Cardiac muscle cell (in vitro differentiated cells and primary cell): ENCODE measurements at places on chromosomes 6 and 20. TPM values are rescaled to one million over a fixed set of nuclear protein-coding genes. Genes with fewer than 3 reads are reported as not detected.

GRCh38 chr20:58144096-58144495 is 84.4 kb downstream of the ANKRD60 start:
- no peak for DNase-seq
- no peak overlapping the region for H3K4me3 ChIP-seq
- H3K36me3 ChIP-seq, result no peaks in the 10 kb centered on the region
- H3K27me3 ChIP-seq, result peaks cover 11% of the 10 kb centered on the region
- H3K4me1 ChIP-seq, result no peaks in the 10 kb centered on the region

DNA sequence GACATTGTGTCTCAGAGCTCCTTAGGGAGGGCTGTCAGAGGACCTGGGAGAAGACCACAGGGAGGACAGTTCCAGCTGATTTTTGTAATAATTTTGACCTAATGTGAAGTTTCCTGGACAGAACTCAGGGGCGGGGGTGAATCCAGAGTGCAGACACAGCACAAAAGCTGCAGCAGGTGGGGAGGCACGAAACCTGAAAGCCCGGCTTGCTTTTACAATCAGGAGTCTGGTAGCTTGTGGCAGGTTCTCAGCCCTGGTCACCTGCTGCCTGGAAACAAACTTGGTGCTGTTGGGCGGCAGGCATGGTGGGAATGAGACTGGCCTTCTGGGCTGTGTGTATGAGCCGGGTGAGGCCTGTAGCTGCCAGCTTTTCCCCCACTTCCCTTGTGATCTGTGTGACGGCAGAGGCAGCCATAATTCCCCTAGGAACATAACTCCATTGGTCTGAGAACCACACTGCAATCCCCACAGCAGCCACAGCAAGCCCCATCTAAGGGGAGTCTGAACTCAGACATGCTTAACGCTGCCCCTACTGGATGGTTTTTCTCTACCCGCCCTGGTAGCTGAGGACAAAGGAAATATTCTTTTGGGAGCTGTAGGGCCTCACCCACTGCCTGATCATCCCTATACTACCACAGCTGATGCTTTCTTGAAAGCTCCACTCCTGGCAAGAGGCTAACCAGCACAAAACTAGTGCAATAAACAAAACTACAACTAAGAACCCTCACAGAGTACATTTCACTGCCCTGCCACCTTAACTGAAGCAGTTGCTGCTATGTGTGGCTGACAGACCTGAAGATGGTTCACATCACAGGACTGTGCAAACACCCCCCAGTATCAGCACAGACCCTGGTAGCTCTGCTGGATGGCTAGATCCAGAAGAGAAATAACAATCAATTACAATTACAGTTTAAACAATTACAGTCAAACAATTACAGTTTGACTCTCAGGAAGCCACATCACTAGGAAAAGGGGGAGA is 1055.1 kb upstream of the GJE1 start:
- H3K27ac ChIP-seq, result no peak overlapping the region
- DNase-seq, result peak; percentile 35
- no peaks in the 10 kb centered on the region for H3K36me3 ChIP-seq
- H3K27me3 ChIP-seq, result no peaks in the 10 kb centered on the region
- H3K4me3 ChIP-seq, result no peak overlapping the region

The SEMG1 gene
- not detected in 2 replicates for total RNA-seq

GRCh38 chr6:4472222-4472621 is 304.0 kb upstream of the CDYL start:
- DNase-seq, result no peak
- H3K4me1 ChIP-seq, result peaks cover 22% of the 10 kb centered on the region

DNA sequence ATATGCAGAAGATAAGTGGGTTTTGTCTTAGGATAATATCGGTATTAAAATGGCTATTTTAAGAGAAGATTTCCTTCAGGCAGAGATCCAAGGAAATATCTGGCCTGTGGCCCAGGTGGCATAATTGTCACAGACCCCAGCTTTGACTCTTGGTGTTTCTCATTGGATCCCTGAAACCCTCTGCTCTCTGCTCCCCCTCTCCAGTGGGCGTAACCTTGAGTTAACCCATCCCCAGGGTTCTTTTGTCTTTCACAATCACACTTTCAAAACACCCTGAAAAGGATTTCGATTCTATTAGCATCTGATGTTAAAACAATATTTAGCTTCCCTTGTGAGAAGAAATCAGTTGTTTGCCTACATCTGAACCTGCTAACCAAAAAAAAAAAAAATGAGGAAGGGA is 7.2 kb downstream of the SSTR4 start:
- no peak for DNase-seq
- H3K4me1 ChIP-seq, result no peaks in the 10 kb centered on the region
- no peak overlapping the region for H3K4me3 ChIP-seq
- H3K27me3 ChIP-seq, result peaks cover 81% of the 10 kb centered on the region
- H3K27ac ChIP-seq, result no peak overlapping the region

DNA sequence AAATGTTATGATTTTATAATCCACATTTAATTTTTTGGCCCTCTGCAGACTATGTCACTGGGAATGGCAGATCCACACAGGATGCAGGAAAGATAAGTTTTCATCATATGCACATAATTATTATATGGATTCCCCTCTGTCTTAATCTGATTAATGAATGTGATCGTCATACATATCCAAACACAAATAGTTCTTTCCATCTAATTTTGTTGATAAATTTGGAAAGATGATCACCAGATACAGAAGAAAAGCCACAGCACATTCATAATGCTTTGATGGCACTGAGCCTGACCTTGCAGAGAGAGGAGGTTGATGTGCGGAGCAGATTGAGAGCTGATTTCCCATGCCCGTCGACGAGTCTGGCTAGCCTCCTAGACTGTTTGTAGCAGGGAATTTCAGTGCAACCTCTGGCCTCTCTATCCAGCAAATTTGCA is 471.5 kb downstream of the EPM2A start:
- H3K4me3 ChIP-seq, result no peak overlapping the region
- no peaks in the 10 kb centered on the region for H3K36me3 ChIP-seq
- H3K27me3 ChIP-seq, result no peaks in the 10 kb centered on the region
- peaks cover 10% of the 10 kb centered on the region for H3K4me1 ChIP-seq

The BPI gene
- not detected in 2 replicates for total RNA-seq

DNA sequence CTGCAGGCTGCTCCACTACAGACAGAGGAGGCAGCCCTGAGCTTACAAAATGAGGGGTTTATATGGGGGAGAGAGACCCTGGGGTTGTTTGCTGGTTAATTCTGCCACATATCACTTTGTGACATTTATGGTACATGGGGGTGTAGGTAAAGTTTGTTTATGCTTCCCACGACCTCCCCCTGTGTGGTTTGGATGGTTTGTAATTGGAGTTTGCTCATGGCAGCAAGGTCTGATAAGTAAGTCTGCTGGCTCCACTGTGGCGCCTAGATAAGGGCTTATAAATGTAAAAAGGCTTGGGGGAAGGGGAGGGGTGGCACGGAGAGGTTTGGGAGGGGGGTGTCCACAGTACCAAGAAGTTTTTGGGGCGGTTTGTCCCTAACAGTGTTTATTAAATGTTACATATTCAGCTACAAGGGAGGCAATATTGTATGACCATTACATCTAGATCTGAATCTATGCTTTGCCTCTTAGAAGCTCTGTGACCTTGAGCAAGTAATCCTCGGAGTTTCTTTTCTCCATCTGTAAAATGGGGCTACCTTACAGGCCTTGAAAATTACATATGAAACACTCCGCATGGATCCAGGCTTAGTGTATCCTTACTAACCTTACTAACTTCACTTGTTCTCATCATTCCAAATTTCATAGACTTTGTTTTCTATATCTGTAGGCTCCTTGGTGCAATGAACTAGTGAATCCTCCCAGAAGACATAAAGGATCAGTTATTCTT is 204.8 kb upstream of the NOX3 start:
- no peak overlapping the region for H3K27ac ChIP-seq
- H3K4me1 ChIP-seq, result peaks cover 10% of the 10 kb centered on the region
- H3K27me3 ChIP-seq, result no peaks in the 10 kb centered on the region
- DNase-seq, result no peak
- H3K4me3 ChIP-seq, result no peak overlapping the region

- H3K4me3 ChIP-seq, result no peak overlapping the region
- H3K36me3 ChIP-seq, result no peaks in the 10 kb centered on the region
- no peaks in the 10 kb centered on the region for H3K27me3 ChIP-seq
- no peak for DNase-seq
Observed at GRCh38 chr20:7248281-7249201, 481.1 kb downstream of the BMP2 start.

The CGAS gene
- total RNA-seq, result 0.07 TPM in 1 of 2 replicates, not detected in the other

DNA sequence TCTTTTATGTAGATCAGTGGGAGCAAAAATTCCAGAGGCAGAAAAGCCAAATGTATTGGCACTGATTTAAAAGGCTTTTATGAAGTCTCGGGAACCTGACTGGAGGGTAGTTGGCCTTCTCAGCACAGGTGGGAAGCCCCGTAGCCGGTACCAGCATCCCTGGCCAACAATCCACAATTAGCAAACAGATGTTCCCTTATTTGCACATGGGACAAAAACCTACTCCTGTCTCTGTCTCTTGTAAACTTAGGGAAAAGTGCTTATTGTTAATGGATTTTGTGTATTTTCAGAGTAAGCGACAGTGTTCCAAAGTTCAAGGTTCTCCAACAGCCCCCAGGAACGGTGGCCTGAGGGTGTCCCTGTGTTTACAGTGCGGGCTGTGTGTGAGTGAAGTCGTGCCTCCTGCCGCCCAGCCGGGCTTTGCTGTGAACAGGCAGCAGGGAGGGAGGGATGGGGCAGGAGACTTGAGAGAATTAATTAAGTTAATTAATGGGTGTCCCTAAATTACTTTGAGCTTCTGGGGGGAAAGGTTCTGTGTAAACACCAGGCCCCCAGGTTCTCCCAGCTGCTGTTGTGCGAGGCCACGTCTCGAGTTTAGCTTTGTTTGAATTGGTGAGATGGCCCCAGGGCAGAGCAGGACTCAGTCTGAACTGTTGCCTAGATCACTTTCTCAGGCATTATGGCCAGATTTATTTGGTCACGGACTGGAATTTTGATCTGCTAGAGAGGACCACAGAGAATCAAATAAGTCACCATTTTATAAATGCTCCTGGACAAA is 3.9 kb downstream of the SYNJ2 start:
- no peak overlapping the region for H3K27ac ChIP-seq
- no peaks in the 10 kb centered on the region for H3K36me3 ChIP-seq
- H3K27me3 ChIP-seq, result no peaks in the 10 kb centered on the region
- no peaks in the 10 kb centered on the region for H3K4me1 ChIP-seq
- H3K4me3 ChIP-seq, result no peak overlapping the region
- DNase-seq, result no peak

DNA sequence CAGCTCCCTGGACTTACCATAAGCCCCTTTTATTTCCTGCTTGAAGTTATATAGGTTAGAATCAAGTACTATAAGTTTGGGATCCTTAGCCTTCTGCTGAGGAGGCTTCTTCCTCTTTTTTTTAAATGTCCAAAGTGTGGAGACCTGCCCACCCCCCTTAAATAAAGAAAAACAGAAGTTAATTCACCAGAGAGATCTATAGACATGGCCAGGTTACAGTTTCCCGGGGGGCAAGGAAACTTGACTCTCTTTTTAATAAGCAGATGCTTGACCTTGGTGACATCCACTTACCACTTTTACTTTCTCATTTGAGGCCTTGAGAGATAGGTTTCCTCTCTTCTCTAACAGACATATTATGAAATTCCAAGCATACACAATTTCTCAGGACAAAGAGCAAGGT is 88.3 kb downstream of the BMP2 start:
- no peak for DNase-seq
- H3K4me1 ChIP-seq, result peaks cover 7% of the 10 kb centered on the region
- H3K27me3 ChIP-seq, result no peaks in the 10 kb centered on the region
- H3K4me3 ChIP-seq, result no peak overlapping the region
- H3K36me3 ChIP-seq, result no peaks in the 10 kb centered on the region
- no peak overlapping the region for H3K27ac ChIP-seq

DNA sequence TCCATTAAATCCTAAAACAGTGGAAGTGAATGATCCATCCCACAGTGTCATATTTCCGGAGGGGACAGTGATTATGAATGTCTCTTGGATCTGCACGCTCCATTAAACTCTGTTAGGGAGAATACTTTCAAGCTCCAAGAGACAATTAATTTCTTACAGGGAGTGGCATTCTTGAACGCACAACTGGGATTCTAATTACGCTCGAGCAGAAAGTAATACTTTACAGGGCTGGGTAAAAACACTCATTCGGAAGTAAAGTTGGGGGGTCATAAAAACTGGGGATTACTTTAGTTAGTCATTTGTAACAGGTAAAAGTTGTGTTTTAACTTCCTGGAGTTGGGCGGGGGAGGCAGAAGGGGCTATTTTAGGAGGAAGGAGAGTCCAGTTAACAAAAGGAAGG is 151.8 kb downstream of the ZFP64 start:
- H3K4me3 ChIP-seq, result no peak overlapping the region
- DNase-seq, result no peak
- no peaks in the 10 kb centered on the region for H3K4me1 ChIP-seq
- H3K27me3 ChIP-seq, result no peaks in the 10 kb centered on the region
- no peaks in the 10 kb centered on the region for H3K36me3 ChIP-seq

DNA sequence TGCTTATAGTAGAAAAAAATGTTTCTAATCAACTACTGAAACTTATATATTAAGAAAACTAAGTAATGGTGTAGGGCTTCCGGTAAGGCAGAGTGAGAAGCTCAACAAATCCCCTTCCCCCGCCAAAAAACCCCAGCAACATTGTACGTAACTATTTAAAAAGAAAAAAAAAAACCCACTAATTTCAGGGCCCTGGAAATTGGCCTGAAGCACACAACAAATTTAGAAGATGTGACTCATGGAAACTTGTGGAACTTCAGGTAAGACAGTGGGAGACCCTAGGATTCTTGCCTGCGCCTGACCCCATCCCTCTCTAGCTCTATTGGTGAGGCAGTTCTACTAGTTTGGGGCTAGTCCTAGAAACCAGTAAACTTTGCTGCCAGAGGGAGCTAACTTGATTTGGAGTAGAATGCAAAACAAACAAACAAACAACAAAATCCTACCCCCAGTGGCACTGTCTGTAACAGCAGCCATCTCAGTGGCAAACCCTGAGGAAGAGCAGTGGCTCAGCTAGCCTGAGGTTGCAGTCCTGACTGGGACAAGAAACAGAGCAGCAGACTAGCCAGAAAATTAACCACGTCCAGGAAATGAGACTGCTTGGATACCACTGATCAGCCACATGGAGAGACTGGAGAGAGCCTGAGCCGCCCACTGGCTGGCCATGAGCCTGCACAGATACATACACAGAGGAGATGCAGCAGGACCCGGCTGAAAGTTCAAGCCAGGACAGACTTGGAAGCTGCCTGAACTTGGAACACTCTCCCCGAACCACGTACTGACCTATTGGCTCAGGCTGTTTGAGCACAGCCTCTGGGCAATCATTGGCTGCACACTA is 135.1 kb downstream of the TBXT start:
- H3K36me3 ChIP-seq, result no peaks in the 10 kb centered on the region
- DNase-seq, result peak; percentile 98
- H3K27me3 ChIP-seq, result no peaks in the 10 kb centered on the region
- H3K27ac ChIP-seq, result no peak overlapping the region

The DAAM2 gene
- 4.8 and 8.5 TPM in 2 replicates for total RNA-seq

The PLN gene
- total RNA-seq, result 187 and 230 TPM in 2 replicates

The PNPLA1 gene
- total RNA-seq, result not detected in 2 replicates

DNA sequence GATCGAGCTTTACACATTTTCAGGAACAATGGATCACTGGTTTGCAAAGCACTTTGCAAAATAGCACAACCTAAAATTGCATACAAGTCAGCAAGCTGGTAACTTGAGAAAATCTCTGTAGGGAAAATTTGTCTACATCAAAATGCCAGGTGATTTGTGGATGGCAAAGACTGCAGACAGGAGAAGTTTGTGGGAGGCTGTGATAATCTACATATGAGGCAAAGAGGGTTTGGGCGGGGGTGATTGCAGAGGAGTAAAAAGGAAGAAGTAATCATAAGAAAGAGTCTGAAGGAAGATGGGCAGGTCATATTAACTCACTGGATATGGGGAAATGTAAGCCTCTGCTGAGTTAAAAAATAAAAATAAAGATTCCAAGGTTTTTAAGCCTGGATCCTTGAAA is 166.3 kb upstream of the STXBP5 start:
- no peaks in the 10 kb centered on the region for H3K27me3 ChIP-seq
- H3K4me3 ChIP-seq, result no peak overlapping the region
- no peaks in the 10 kb centered on the region for H3K4me1 ChIP-seq
- H3K36me3 ChIP-seq, result no peaks in the 10 kb centered on the region
- no peak overlapping the region for H3K27ac ChIP-seq
